ENCODE measurements at places on chromosomes 3 and 15.
A peak's percentile ranks its signal among the peaks of the same experiment; 100 is the strongest.

DNA sequence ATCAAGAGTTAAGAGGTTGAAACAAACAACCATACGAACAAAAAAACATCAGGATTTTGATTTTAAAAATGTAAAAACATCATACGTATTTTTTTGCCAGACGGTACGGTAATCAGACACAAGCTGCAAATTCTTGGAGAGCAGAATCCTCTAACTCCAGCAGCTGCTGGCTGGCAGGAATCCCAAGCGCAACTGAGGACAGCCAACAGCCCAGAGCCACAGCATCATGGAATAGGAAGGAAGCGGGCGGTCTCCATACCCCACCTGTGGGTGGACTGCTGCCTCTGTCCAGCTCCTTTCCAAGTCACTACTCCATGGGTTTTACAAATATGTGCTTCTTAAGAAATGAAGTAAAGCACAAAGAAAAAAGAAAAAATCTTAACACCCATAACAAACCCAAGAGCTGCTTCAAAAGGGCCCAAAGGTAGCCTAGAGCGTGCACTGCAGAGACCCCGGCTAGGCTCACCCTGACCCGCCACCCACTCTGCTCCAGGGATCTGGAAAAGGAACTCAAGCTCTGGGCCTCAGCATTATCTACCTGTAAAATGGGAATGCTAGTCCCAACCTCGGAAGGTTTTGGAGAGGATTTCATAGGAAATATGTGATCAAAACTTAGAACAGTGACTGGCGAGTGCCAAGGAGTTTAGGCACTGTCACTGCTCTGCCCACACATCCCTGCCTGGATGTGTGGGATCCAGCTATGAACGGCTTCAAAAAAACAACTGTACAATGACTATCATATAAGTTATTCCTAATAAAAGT, 33.4 kb downstream of the ZXDC start:
- DNase-seq: no peak

DNA sequence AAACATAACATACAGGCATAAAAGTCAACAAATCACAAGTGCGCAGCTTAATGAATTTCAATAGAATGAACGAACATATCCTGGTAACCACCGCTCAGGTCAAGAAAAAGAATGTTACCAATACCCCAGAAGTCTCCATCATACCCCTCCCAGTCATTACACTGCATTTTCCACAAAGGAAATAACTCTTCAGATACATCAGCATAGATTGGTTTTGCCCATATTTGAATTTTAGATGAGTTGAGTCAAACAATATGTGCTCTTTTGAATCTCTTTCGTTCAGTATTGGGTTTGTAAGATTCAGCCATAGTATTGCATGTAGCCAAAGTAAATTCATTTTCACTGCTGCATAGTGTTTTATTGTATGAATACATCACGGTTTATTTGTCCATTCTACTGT, 6.2 kb upstream of the RAB6B start:
- DNase-seq: no peak

DNA sequence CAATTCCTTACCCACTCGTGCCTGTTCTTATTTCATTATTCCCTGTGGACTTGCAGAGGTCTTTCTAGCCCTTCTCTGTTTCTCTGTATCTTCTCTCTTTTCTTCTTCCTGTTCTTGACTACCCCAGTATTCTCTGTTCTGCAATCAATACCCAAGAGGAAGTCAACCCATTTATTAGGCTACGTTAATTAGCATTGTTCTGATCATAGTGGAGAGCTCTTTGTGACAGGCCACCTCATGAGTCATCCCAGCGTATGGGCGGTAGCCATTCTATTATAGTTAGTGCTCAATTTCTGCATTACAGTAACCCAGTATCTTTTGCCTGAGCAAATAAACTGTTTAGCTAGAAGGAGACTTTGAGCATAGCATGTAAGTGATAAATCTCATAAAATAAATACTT, 259.5 kb upstream of the GRM7 start:
- no peak for DNase-seq

- no peak for DNase-seq
Measured at GRCh38 chr15:93165734-93166470, 76.9 kb upstream of the RGMA start.

- DNase-seq: no peak
Measured at GRCh38 chr3:38110314-38111050, 26.4 kb downstream of the ACAA1 start.

DNA sequence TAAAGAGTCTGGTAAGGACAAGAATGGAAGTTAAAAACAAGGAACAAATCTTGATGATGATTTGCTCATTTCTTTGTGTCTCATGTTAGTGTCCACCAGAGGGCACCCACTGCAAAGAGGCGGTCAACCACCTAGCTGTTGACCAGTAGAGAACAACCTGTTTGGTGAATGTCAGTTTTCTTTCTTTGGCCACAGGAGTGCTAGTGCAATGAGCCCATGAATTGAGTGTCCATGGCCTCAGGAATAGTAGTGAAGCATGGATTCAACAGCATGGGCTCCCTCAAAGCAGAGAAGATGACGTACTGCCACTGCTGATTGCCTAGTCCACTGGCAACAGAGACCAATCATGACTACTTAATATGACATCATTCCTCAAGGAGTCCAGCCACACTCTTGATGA, 10.7 kb upstream of the CNTN6 start:
- DNase-seq: no peak

DNA sequence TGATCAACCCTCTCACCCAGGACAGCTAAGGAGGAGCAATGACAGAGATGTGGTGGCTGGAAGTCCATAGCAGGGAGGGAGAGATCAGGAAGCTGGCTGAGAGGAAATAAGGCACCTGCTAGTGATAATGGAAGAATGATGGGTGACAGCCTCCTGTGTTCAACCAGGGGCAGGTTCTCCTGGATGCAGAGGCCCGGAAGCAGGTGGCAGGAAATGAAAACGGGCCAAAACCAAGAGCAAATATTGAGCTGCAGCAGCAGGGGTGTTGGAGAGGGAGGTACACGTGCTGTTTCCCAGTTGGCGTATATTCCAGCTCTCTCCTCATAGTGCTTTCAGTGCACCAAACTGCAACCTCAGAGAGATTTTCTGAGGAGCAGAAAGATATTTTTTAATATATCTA, 213.4 kb upstream of the TBL1XR1 start:
- DNase-seq: no peak

GRCh38 chr3:58411851-58412830, 21.5 kb downstream of the PDHB start:
- no peak for DNase-seq

DNA sequence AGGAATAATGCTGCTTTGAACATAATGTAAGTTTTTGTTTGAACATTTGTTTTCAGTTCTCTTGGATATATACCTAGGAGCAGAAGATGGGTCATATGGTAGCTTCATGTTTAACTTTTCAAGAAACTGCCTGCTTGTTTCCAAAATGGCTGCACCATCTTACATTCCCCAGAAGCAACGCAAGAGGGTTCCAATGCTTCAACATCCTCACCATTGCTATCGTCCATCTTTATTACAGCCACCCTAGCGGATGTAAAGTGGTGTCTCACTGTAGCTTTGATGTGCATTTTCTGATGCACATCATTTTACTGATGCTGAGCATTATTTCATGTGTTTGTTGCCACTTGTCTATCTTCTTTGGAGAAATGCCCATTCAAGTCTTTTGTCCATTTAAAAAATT, 46.4 kb upstream of the GATA2 start:
- no peak for DNase-seq

- no peak for DNase-seq
Measured at GRCh38 chr15:56942118-56942517, 23.7 kb downstream of the TCF12 start.

DNA sequence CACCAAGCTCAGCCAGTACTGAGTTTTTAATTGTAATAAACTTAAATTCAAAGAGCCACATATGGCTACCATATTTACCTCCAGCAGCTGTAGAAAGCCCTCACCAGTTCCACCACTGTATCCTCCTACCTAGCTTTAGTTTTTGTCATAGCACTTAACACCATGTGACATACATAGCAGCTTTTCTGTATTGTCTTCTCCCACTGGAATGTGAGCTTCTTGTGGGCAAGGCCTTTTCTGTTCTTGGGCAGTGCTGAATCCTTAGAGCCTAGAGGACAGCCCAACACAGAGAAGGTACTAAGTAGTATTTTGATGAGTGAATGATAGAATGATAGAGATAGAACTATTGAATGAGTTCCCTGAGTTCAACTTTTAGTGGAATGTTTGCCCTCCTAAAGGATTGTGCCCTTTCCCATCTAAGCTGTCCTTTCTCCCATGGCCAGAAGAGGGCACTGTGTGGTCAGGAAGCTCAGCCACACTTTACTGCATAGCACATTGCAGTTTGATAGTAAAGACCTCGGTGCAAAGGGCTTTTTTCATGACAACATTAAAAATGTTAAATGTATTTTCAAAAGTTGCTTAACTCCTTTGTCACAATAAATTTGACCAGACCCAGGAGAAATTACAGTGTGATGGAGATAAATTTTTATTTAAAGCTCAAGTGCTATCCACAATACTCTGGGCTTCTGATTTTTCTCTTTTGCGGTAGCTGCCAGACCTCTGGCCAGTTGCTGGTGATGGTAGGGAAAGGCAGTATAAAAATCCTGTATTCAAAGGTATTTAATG, 115.8 kb downstream of the GHSR start:
- DNase-seq: no peak

DNA sequence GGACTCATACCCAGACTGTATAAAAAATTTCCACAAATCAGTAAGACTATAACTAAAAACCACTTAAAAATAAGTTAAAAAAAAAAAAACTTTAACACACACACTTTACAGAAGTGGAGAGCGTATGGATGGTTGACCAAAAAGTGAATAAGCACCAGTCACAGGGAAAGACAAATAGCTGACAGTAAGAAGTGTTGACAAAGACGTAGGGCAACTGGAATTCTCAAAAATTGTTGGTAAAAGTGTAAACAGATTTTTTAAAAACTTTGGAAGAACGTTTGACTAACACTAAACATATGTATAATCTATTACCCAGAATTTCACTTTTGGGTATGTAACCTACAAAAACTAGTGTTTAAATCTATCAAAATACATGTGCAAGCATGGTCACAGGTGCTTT, 73.7 kb downstream of the TMEM212 start:
- DNase-seq: no peak

DNA sequence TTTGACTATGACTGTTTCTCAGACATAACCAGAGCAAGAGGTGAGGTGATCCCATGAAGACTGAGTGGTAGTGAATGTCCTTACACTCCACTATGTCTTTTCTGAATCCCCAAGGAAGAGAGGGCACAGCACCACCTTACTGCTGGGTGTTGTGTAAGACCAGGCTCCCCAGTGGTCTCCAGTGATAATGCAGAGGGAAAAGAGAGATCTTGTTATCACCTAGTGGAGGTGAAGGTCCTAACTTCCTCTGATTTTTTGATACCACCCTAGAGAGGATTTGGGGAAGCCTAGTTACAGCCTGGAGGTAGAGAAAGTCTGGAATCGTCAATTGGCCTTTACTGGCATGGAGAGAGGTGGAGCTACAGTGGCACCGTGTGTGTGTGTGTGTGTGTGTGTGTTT, 288.0 kb upstream of the BCHE start:
- no peak for DNase-seq

DNA sequence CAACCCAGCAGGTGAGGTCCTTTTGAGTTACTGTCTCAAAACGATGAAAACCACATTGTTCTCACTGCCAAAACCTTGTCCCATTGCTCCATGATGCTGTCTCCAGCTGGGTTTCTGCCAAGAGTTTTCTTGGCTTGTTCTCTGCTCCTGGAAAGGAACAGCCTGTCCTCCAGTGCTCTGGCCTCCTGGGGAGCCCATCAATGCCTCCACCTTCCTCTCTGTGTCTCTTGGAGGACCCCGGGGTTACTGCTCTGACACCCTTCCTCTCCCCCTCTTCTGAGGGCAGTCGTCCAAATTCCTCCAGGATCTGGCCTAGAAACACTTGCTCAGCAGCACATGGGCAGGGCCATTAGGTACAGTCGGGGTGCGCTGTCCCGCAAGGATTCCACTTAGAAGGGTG, 63.9 kb upstream of the RGMA start:
- peak; percentile 14 for DNase-seq

DNA sequence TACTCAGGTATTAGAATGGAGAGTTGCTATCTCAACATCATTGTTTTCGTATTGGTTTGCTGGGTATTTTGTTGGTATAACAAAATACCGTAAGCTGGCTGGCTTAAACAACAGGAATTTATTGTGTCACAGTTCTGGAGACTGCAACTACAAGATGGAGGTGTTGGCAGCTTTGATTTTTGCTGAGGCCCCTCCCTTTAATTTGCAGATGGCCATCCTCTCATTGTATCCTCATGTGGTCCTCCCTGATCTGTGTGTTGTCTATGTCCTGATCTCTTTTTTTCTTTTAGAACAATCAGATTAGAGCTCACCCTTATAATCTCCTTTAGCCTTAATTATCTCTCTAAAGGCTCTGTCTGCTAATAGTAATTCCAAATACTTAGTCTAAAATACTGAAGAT, 299.8 kb upstream of the GOLIM4 start:
- no peak for DNase-seq

DNA sequence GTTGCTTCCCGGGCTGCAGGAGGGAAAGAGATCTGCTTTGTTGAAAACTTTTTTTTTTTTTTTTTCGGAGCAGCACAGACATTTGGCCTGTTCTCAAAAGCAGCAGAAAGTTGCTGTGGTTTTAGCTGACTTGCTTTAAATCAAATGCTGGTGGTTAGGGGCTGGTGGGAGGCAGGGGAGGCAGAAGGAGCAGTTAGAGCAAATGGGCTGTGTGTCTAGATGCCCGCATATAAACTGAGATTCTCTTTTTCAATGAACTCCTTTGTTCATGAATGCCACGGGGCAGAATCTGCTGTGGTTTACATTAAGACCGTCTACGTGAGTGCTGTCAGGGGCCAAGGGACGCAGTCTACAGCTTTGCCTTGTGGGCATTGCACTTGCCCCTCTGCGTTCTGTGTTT, 95.9 kb downstream of the FLNB start:
- no peak for DNase-seq

DNA sequence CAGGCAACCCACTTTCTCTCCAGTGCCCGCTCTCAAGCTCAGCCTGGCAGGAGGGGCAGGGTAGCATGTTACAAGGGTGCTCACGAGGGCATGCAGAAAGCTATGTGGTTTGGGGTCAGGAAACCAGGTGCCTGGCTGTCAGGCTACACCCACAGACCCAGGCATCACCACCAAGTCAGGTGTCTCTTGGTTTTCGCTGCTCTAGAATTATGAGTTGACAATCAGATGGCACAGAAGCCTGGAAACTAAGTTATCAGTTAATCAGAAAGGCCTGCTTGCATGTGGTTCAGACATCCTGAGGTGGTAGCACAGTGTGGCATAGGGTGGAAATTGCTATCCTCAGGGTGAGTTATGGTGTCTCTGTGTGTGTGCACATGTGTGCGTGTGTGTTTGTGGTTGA, 16.2 kb upstream of the CCR9 start:
- no peak for DNase-seq

DNA sequence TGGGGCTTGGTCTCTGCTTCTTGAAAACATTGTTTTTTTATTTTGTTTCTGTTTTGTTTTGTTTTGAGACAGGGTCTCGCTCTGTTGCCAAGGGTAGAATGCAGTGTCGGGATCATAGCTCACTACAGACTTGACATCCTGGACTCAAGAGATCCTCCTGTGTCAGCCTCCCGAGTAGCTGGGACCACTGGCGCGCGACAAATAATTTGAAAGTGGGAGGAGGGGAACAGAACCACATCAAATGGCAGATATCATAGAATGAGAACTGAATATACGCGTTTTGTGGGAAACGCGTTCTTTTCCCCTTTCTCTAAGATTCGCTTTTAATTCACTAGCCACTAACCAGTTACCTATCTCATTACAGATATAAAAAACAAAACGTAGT, 641 bp upstream of the VPS13C start:
- no peak for DNase-seq
